ENCODE measurements at places on chromosomes 13 and 19.

DNA sequence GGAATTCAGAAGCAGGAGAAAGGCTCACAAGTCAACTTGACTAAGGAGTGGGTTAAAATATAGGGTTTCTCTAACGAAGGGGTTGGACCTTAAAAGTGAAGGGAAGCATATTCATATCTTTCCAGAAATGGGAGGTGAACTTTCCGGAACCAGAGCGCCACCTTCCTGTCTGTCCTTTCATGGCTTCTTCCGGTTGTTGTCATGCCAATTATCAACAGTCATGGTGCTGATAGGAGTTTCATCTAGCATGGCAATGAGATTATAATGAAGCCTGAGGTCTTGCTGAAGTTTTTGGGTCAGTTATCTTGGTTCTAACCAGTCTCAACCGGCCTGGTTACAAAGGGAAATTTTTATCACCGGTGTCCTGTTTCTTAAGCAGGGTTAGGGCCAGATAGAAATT is 162.9 kb upstream of the NBEA start:
- peak; percentile 49 for DNase-seq

- peak; percentile 84 for DNase-seq
Observed at GRCh38 chr13:75715601-75716523, 79.7 kb downstream of the LMO7 start.

DNA sequence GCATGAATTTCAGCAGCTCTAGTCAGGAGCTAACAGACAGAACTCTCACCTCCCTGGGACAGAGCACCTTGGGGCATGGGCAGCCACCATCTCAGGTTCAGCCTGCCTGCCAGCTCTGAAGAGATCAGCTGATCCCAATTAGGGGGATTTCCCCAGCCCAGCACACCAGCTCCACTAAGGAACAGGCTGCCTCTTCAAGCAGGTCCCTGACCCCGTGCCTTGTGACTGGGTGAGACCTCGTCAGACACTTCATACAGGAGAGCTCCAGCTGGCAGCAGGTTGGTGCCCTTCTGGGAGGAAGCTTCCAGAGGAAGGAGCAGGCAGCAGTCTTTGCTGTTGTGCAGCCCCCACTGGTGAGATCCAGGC is 84.5 kb upstream of the UFM1 start:
- DNase-seq = no peak

DNA sequence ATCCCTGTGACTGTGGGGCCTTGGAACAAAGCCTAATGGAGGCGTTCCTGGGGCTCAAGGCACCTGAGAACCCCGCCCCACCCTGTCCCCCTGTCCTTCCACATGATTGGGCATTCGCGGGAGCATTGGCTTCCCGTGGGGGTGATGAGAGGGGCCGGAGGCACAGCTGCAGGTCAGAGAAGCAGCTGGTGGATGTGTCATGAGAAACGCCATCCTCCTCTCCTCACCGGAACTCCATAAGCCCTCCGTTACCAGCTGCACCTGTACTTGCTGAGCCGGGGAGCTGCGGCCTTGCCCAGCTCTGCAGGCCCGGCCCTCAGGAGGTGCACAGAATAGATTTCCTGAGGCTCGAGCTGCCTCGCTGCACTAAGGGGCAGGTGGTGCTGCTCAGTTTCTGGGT is 42.0 kb downstream of the CAPN12 start:
- DNase-seq = peak; percentile 87

GRCh38 chr13:20565115-20565736 is 1.7 kb upstream of the IFT88 start:
- DNase-seq = no peak

DNA sequence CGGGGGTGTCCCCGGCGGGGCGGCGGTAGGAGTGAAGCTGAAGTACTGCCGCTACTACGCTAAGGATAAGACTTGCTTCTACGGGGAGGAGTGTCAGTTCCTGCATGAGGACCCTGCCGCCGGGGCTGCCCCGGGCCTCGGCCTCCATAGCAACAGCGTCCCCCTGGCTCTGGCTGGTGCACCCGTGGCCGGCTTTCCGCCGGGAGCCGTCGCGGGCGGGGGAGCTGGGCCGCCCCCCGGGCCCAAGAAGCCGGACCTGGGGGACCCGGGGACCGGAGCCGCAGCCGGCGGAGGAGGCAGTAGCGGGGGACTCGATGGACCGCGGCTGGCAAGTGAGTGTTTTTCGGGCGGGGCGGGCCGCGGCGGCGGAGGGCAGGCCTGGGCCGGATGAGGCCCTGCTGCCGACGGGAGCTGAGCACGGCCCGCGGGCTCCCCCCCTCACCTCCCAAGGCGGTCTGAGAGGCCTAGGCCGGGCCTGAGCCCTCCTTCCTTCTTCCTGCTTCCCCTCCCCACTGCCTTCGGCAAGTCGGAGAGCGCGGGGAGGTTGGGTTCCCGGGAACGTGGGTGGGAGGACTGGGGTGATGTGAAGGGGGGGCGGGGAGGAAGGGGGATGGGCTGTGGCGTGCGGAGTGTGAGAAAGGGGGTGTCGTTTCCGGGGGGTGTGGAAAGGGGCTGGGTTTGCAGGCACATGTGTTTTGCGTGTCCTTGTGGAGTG is 568 bp downstream of the PAN3 start:
- peak; percentile 78 for DNase-seq

DNA sequence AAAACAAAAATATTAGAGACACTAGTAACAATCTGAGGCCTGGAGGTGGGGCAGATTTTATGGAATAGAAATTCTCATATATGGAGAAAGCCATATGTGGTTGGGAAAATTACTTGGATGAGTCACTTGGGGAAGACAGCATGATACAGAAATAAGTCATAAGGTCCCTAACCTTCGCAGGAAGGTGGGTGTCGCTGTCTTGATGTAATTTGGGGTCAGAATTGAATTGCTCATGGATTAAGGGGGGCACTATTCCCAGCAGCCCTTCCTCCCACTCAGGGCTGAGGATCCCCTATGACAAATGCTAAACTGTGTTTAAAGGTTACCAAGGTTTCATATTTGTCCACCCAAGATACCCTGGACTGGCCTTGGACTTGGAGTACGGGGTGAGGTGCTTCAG is 5.0 kb downstream of the RDH8 start:
- no peak for DNase-seq

DNA sequence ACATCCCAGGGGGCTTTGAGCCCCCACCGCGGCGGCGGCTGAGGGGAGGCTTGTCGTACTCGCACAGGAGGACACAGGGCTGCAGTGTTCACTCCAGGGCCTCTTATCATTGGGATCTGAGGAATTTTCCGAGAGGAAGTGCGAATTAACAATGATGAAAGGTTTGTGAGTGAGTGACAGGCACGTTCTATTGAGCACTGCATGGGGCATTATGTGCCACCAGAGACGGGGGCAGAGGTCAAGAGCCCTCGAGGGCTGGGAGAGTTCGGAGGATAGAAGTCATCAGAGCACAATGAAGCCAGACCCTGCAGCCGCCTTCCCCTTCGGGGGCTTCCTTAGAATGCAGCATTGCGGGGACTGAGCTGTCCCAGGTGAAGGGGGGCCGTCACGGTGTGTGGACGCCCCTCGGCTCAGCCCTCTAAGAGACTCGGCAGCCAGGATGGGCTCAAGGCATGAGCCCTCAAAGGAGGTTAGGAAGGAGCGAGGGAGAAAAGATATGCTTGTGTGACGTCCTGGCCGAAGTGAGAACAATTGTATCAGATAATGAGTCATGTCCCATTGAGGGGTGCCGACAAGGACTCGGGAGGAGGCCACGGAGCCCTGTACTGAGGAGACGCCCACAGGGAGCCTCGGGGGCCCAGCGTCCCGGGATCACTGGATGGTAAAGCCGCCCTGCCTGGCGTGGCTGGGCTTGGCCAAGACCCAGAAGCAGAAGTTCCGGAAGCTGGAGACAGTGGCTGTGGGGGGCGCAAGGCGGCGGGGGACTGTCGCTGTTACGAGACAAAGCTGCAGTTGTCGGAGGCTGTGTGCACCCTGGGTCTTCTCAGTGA is 53.9 kb downstream of the MCF2L start:
- no peak for DNase-seq

- DNase-seq = no peak
Observed at GRCh38 chr13:45180303-45180702, 20.5 kb downstream of the KCTD4 start.

DNA sequence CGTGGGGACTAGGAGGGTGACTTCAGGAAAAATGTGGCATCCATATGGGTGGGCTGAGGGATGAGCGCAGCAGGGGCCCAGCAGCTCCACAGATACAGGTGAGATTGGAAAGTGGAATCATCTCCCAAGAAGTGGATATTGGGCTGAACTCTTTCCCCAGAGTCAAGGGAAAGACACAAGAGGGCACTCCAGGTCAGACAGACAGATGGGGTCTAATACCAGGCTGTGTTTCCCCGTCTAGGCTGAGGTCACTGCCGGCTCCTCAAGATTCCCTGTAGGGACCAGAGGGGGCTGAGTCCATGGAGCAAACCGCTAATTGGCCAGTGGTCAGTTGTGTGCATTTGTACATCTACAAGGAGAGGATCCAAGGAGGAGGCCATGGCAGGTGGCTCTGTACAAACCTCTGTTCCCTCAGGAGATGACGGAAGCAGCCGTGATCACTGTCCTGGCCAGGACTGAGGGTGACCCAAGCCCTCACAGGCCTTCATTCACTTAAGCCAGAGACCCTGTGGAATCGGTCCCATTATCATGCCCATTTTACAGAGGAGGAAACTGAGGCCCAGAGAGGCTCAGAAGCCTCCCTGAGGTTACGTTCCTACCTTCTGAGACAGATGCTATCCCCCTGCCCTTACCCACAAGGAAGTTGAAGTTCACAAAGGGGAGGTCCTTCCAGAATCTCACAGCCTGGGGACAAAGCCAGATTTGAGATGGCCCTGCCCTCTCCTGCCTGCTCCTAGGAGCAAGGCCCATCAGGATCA is 14.9 kb upstream of the IGLON5 start:
- no peak for DNase-seq

DNA sequence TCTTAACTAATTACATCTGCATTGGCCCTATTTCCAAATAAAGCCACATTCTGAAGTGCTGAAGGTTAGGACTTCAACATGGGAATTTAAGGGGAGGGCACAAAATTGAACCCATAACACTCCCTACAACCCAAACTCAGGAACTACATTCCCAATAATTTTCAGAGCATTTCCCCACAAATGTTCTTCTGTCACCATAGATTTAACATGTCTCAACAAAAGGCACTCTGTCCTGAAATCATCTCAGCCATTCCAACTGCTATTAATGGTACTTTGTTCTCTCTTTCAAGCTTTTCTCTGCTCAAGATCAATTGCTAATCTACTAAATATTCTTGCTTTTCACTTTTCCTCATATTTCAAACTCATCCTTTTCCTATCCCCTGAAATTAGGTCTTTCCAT is 74.0 kb upstream of the SOX1 start:
- DNase-seq = no peak

GRCh38 chr13:23754506-23754905 is 134.7 kb downstream of the MIPEP start:
- no peak for DNase-seq

DNA sequence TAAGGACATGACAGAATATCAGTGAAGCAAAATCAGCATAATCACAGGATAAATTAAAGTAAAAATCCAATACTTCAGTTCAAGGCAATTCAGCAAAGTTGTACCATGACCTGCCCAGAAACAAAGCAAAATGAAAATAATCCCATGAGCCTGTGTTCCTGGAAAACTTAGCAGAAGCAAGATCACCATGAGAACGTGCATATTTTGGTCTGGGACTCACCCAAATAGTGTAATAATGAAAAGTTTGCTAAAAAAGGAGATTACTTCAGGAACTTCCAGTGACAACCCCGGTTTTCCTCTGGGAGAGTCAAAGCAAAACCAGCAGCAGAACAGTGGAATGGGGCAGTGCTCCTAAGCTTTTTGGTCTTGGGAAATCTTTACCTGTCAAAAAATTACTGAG is 14.9 kb upstream of the RPL21 start:
- no peak for DNase-seq

DNA sequence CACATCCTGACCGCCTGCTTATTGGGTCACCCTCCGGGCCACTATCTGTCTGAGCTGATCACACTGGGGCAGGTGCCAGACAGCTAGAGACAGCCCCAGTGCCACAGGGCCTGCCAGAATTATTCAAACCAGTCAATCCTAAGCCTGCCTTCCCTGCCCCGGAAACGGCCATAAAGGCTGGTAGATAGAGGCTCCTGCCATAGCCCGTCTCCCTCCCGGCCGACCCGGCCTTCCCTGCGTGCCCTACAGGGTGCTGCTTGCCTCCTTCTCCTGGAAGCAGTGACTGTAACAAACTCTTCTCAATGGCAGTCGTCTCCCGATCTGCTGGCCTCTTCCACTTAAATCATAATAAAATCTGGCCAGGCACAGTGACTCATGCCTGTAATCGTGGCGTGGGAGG is 158.6 kb upstream of the SOX1 start:
- no peak for DNase-seq

GRCh38 chr19:3406571-3407111 is 40.3 kb downstream of the NFIC start:
- no peak for DNase-seq

DNA sequence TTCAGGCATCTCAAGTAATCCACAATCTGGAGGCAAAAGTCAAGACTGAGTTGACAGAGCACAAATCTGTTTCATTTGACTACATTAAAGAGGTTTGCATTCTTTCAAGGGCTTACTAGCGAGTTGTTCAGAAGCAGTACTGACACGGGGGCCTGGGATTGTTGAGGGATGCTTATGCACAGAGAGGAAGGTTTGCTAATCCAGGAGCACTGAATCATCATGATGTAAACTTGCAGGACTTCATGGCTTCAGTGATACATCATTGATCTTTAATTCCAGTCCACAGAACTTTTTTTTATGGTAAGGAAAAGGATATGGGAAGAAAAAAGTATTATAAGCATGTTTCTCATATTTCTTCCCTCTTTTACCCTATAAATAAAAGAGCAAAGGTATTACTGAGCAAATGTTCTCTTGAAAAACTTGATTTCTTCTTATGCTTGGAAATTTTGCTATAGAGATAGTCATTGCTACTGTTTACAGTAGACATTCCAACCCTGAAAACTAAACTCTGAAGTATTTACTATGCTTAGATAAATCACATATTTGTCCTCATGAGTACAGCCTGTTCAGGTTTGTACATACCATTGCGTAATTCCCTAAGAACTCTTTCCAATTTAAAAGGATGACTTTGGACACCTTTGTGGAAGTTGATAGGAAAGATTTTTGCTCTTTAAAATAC is 65.8 kb upstream of the KPNA3 start:
- DNase-seq = peak; percentile 7

Measured in myocyte (in vitro differentiated cells).